ENCODE measurements at places on chromosomes 6 and 20. TPM values are rescaled to one million over a fixed set of nuclear protein-coding genes. Genes with fewer than 3 reads are reported as not detected.

C20orf144 gene
- not detected for total RNA-seq

EEF1A1 gene
- total RNA-seq: 7,434 TPM

ENPP5 gene
- 0.44 TPM for total RNA-seq

C20orf141 gene
- not detected for total RNA-seq

GTF3C6 gene
- 71.8 TPM for total RNA-seq

AGPAT1 gene
- 18.2 TPM for total RNA-seq

CNKSR3 gene
- 24.5 TPM for total RNA-seq

GRCh38 chr6:42572523-42572922, 8.7 kb downstream of the UBR2 start:
- ATAC-seq: peak; percentile 50

DNA sequence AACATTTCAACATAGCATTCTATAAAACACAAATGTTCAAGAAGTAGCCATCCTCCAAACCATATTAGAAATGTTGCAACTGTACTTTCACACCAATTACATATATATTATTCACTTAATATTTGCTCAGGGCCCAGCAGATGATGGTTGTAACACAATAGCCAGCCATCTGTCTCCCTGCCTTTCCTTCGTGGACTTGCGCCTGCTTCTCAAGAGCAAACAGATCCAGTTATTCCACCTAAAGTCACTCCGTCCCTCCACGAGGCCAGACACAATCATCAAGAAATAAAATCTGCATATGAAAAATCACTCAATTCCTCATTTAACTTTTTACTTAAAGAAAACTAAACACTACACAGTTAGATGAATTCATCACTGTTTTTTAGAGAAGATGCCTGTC, 160.4 kb downstream of the RALGAPA2 start:
- ATAC-seq: no peak

- ATAC-seq: peak; percentile 98
Observed at GRCh38 chr20:1718604-1719384, 61.2 kb upstream of the SIRPG start.

GRCh38 chr6:169158691-169159090, 95.0 kb downstream of the THBS2 start:
- no peak for ATAC-seq

GRCh38 chr6:89198235-89198634, 18.9 kb downstream of the GABRR1 start:
- ATAC-seq: no peak

DNA sequence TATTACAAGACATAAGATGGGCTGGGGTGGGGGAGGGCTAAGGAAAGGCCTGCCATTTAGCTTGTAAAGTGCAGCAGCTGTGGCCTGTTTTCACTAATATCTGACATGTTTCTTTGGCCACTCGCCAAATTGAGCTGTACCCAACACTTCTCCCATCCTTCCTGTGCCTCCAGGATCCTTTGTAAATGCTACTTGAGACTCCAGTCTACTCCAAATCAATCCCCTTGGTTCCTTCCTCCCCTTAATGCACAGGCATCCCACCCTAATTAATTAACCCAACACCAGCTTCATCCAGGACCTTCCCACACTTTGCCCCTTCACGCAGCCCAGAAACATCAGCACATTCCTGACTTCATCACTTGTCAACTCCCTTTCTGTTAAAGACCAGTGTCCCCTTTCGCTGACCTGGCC, 55.0 kb upstream of the TCF21 start:
- no peak for ATAC-seq

DNA sequence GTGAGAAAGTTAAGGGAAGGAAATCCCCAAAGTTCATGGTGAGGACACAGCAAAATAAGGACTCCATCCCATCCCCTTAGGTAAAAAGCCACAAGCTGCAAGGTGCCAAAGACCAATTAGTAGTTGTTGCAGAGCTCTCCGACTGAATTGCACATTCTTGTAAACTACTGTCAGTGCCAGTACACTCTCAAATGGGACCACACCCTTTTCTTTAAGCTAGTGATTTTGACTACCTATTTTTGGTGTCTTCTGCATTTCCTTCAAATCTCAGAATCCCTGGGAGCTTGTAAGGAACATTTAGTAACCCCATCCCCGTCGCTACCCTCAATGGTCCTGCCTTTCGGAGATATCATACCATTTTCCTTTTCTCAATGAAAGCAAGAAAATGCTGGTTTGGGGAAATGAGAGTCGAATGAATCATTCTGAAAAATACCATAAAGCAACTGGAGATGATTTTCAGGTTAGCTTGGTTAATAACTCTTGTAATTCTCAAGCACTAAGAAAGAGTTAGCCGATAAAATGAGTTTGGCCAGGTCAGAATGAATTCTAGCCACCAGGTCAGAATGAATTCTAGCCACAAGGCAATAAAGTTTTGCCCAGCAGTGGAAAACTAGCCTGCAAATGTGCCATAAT, 5.2 kb upstream of the HMGN3 start:
- ATAC-seq: peak; percentile 47

- ATAC-seq: no peak
Observed at GRCh38 chr20:1282966-1283365, 16.9 kb downstream of the SNPH start.

GRCh38 chr6:137878029-137878428, 11.0 kb downstream of the TNFAIP3 start:
- no peak for ATAC-seq

GRCh38 chr6:148700047-148700715, 46.6 kb upstream of the UST start:
- ATAC-seq: no peak

DNA sequence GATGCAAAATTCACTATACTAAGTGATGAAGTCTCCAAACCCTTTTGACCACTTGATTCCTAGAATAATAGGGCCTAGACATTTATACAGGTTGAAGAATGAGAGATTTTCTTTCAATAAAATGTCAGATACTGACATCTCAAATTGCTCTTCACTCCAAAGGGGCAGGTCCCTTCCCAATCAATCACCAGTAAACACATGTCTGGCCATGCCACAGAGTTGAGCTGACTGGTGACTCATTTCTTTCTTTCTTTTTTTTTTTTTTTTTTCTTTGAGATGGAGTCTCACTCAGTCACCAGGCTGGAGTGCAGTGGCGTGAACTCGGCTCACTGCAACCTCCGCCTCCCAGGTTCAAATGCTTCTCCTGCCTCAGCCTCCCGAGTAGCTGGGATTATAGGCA, 388.6 kb upstream of the BTBD3 start:
- ATAC-seq: peak; percentile 73
